CD4-positive, CD25-positive, alpha-beta regulatory T cell (primary cell): ENCODE measurements at places on chromosomes 4 and X. TPM values are rescaled to one million over a fixed set of nuclear protein-coding genes. Genes with fewer than 3 reads are reported as not detected.
A peak's percentile ranks its signal among the peaks of the same experiment; 100 is the strongest.

- no peak for DNase-seq
- H3K4me1 ChIP-seq, result no peaks in the 10 kb centered on the region
- H3K27ac ChIP-seq, result no peak overlapping the region
- H3K27me3 ChIP-seq, result no peaks in the 10 kb centered on the region
Observed at GRCh38 chr4:11700751-11701226, 272.1 kb upstream of the HS3ST1 start.

RASGEF1B gene
- polyA plus RNA-seq, result 2.7 TPM

- peak; percentile 15 for DNase-seq
- peak overlapping the region; percentile 84 for H3K27ac ChIP-seq
- H3K4me3 ChIP-seq, result peak overlapping the region; percentile 91
- H3K36me3 ChIP-seq, result no peaks in the 10 kb centered on the region
- no peaks in the 10 kb centered on the region for H3K27me3 ChIP-seq
Observed at GRCh38 chr4:142567199-142567598, 278.9 kb downstream of the INPP4B start.

CYBB gene
- polyA plus RNA-seq, result 0.60 TPM

ARHGAP36 gene
- not detected for polyA plus RNA-seq

DNA sequence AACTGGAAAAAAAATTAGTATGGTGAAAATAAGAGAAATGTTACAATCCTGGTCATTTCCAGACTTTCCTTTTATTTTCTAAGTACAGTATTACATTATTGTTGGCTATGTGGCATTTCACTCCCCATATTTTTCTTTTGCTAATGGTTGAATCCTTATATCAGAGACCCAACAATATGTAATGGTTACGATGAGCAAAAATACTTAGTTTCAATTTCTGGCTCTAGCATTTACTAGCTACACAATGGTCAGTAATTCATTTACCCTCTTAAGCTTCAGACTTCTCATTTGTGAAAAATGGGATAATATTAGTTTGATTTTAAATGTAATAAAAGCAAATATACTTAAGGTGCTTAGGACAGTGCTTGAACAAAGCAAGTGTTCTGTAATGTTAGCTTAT lies 942.9 kb upstream of the PABPC4L start:
- no peak overlapping the region for H3K27ac ChIP-seq
- no peaks in the 10 kb centered on the region for H3K4me1 ChIP-seq
- no peak for DNase-seq
- H3K36me3 ChIP-seq, result no peaks in the 10 kb centered on the region
- no peaks in the 10 kb centered on the region for H3K27me3 ChIP-seq

DNA sequence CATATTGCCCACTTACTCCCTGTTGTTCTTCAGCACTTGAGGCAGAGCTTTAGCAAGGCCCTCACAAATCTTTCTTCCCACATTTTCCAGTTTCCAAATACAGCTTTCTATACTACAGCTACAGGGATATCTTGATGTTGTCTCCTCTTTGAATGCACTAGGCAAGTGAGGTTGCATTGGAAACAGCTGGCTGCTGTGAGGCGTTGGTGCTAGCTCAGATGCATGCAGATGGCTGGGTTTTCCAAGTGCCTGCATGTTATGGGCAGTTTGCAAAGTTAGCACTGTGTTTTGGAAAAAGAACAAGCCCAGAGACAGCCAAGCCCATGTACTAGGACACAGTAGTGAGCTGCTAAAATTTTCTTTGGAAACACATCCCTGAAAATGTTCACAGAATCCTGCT lies 315.1 kb upstream of the RASGEF1B start:
- no peaks in the 10 kb centered on the region for H3K4me1 ChIP-seq
- no peak overlapping the region for H3K27ac ChIP-seq
- no peak for DNase-seq
- no peak overlapping the region for H3K4me3 ChIP-seq

GRCh38 chr4:173212379-173212778 lies 43.8 kb downstream of the GALNT7 start:
- no peaks in the 10 kb centered on the region for H3K4me1 ChIP-seq
- no peaks in the 10 kb centered on the region for H3K27me3 ChIP-seq
- H3K27ac ChIP-seq, result no peak overlapping the region
- DNase-seq, result no peak

CCNG2 gene
- 45.0 TPM for polyA plus RNA-seq

- no peak overlapping the region for H3K4me3 ChIP-seq
- H3K36me3 ChIP-seq, result no peaks in the 10 kb centered on the region
- no peak overlapping the region for H3K27ac ChIP-seq
- no peak for DNase-seq
- H3K27me3 ChIP-seq, result no peaks in the 10 kb centered on the region
- H3K4me1 ChIP-seq, result no peaks in the 10 kb centered on the region
Observed at GRCh38 chr4:155948541-155948940, 5.1 kb downstream of the CTSO start.

DNA sequence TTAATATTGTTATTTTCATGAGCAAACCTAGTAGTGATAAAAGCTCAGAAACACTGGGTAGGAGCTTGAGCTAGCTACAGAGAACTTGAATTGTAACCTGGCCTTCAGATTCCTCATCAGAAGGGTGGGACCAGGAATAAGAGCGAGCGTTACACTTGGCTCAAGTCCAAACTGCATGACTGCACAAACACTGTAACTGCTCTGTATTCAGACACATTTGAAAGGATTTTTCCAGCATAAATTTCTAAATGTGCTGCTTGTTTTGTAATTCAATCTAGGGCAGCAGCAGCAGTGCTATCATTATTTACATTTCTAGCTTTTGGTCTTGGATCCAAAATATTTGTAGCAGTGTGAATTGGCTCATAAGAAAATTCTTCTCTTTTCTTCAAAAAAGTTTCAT lies 133.0 kb upstream of the TMLHE start:
- no peaks in the 10 kb centered on the region for H3K36me3 ChIP-seq
- no peak overlapping the region for H3K4me3 ChIP-seq
- no peaks in the 10 kb centered on the region for H3K4me1 ChIP-seq
- no peak for DNase-seq
- H3K27me3 ChIP-seq, result no peaks in the 10 kb centered on the region
- H3K27ac ChIP-seq, result no peak overlapping the region

UGT2B11 gene
- not detected for polyA plus RNA-seq

- no peaks in the 10 kb centered on the region for H3K27me3 ChIP-seq
- no peaks in the 10 kb centered on the region for H3K4me1 ChIP-seq
- no peaks in the 10 kb centered on the region for H3K36me3 ChIP-seq
- DNase-seq, result no peak
Observed at GRCh38 chrX:131595120-131595519, 51.2 kb downstream of the OR13H1 start.

DNA sequence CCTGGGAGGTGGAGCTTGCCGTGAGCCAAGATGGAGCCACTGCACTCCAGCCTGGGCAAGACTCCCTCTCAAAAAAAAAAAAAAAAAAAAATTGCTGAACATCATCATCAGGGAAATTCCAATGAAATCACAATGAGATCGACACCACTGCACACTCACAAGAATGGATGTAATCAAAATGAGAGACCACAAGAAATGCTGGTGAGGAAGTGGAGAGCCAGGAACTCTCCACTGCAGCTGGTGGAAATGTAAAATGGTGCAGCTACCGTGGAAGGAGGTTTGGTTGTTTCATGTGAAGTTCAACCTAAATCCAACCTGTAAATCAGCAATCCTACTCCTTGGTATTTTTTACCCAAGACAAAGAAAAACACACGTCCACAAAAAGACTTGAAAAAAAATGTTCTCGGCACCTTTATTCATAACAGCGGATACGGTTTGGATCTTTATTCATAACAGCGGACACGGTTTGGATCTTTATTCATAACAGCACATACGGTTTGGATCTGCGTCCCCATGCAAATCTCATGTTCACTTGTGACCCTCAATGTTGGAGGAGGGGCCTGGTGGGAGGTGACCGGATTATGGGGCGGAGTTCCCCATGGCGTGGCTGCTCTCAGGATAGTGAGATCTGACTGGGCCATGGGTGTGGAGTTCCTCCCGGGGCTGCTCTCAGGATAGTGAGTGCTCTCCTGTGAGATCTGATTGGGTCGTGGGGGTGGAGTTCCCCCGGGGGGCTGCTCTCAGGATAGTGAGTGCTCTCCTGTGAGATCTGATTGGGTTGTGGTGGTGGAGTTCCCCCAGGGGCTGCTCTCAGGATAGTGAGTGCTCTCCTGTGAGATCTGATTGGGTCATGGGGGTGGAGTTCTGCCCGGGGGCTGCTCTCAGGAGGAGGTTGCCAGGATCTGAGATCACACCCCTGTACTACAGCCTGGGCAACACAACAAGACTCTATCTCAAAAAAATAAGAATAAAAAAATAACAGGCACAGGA lies 7.7 kb downstream of the GAK start:
- H3K27me3 ChIP-seq, result no peaks in the 10 kb centered on the region
- no peak overlapping the region for H3K4me3 ChIP-seq
- H3K27ac ChIP-seq, result peak overlapping the region; percentile 56
- DNase-seq, result no peak

- H3K4me3 ChIP-seq, result no peak overlapping the region
- H3K27me3 ChIP-seq, result peaks cover 2% of the 10 kb centered on the region
- no peaks in the 10 kb centered on the region for H3K36me3 ChIP-seq
Observed at GRCh38 chr4:118221227-118221800, 131.5 kb downstream of the PRSS12 start.

DNA sequence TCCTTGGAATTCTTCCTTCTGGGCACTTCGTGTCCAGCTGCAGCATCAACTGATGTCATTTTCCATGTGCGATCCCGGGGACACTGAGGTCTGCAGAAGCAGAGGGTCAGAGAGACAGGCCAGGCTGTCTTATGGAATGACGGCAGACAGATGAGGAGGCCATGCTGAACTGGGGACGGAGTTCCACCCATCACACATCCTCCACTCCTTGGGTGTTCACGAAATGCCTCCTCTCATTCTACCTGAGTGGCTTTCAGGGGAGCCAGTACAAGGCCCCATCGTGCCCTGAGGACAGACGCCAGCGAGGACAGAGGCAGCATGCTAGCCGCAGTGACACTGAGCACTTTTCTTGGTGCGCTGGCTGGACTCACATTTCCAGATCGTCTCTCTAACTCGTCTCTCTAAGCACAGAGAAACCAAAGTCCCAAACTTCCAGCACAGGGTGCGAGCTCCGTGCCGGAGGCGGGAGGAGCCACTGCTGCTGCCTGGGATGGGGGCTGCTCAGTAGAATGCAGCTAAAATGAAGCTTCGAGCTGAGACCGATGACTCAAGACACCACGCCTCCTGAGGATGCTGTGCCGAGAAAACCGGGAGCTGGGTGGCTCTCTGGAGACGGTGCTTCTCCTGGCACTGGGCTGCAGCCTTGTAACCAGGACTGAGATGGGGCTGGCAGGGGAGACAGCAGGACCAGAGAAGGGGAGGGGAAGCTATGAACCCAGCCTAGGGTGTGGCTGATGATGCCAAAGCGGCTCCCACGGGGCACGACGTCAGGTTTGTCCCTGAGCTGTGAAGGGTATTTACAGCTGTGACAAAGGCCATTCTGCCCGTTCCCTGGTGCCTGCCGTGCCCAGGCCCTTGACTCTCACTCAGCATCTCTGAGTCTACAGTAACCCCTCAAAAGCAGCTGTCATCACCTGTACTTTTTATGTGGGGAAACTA lies 8.2 kb downstream of the ABLIM2 start:
- DNase-seq, result no peak
- no peaks in the 10 kb centered on the region for H3K4me1 ChIP-seq
- H3K27ac ChIP-seq, result no peak overlapping the region
- H3K36me3 ChIP-seq, result no peaks in the 10 kb centered on the region
- no peaks in the 10 kb centered on the region for H3K27me3 ChIP-seq
- H3K4me3 ChIP-seq, result no peak overlapping the region

DNA sequence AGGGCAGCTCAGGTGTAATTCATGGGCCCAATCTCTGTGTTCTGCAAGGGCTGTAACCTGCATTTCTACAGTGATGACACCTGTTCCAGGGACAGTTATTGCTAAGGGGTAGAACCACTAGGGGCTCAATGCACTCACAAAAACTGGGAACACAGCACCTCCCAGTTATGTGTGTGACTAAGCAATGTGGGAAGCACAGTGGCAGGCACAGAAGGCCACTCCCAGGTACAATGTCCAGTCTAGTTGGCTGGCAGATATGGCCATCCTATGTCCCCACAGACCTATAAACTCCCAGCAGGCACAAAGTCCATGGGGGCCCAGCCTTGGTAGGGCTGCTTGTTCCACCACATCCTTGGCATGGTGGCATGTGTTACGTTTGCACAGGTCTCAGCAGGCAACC lies 25.7 kb downstream of the CXCL13 start:
- H3K4me1 ChIP-seq, result no peaks in the 10 kb centered on the region
- H3K36me3 ChIP-seq, result no peaks in the 10 kb centered on the region
- H3K27ac ChIP-seq, result no peak overlapping the region
- no peaks in the 10 kb centered on the region for H3K27me3 ChIP-seq
- no peak for DNase-seq
